ENCODE measurements at places on chromosomes 16 and 17. TPM values are rescaled to one million over a fixed set of nuclear protein-coding genes. Genes with fewer than 3 reads are reported as not detected.
A peak's percentile ranks its signal among the peaks of the same experiment; 100 is the strongest.

The GLG1 gene
- total RNA-seq: 173 TPM

The KRT20 gene
- total RNA-seq: not detected

The OMG gene
- not detected for total RNA-seq

The EFCAB13 gene
- total RNA-seq: 5.2 TPM

- DNase-seq: no peak
- no peaks in the 10 kb centered on the region for H3K36me3 ChIP-seq
- no peak overlapping the region for H3K4me3 ChIP-seq
- no peak overlapping the region for H3K27ac ChIP-seq
- H3K27me3 ChIP-seq: peaks cover 26% of the 10 kb centered on the region
Measured at GRCh38 chr17:82703036-82703745, 4.7 kb upstream of the RAB40B start.

DNA sequence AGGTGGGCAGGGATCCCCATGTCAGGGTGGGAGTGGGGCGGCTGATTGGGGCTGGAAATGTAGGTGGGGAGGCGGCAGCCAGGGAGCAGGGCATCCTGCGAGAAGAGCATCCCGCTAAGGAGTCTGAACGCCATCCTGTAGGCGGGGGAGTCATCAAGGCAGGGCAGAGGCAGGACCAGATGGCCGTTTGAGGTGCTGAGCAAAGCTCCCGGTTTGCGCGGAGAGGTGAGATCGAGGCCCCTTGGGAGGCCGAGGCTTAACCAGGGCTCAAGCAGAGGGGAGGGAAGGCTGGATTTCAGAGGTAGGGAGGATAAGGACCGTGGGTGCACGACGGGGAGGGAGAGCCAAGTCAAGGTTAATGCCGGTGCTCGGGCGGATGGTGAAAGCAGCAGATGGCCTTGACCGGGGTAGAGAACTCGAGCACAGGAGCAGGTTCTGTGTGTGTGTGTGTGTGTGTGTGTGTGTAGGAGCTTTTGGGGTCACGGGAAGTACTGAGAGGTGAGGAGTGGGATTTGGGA, 472 bp upstream of the NME2 start:
- H3K27me3 ChIP-seq: no peaks in the 10 kb centered on the region
- peak; percentile 12 for DNase-seq
- H3K4me3 ChIP-seq: peak overlapping the region; percentile 94
- peaks cover 18% of the 10 kb centered on the region for H3K36me3 ChIP-seq
- peak overlapping the region; percentile 92 for H3K27ac ChIP-seq

- no peak overlapping the region for H3K27ac ChIP-seq
- no peak for DNase-seq
- H3K4me1 ChIP-seq: peaks cover 12% of the 10 kb centered on the region
- H3K27me3 ChIP-seq: peaks cover 28% of the 10 kb centered on the region
- H3K4me3 ChIP-seq: no peak overlapping the region
Measured at GRCh38 chr16:79071424-79071823, 529.1 kb downstream of the MAF start.

- no peaks in the 10 kb centered on the region for H3K27me3 ChIP-seq
- DNase-seq: no peak
- peaks cover 14% of the 10 kb centered on the region for H3K36me3 ChIP-seq
- H3K4me3 ChIP-seq: no peak overlapping the region
- peak overlapping the region; percentile 10 for H3K27ac ChIP-seq
- no peaks in the 10 kb centered on the region for H3K4me1 ChIP-seq
Measured at GRCh38 chr17:36525888-36526287, 8.8 kb downstream of the MYO19 start.

DNA sequence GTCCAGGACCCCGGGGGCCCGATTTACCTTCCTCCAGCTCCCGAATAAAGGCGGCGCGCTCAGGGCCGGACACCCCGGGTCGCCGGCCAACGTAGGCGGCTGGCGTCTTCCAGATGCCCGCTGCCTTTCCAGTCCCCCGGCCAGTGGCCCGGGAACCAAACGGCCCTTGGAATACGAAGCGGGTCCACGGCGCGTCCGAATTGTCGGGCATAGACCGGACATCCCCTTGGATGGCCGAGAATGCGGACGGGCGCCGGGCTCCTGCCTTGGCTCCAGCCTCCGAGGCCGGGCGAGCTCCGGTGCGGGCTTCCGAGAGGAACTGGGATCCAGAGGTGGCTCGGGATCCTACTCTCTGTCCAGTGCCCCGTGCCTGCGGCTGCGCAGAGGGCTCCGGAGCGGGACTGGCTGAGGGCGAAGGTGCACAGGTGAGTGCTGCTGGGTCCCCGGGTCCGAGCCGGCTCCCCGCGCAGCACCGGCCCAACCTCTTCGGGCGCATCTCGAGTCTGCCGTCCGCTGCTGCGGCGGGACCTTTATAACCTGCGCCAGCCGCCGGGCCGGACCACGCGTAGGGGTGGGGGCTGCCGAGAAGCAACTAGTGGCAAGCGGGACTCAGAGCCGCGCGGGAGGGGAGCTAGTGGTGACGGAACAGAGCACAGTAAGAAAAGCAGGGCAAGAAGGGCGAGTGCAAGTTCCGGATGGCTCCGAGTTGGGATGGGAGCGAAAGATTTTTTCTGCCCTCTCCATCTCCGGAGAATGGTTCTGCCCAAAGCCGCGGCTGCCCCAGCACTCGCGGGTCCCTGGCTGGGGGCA, at the start of gene HAP1:
TSS of gene HAP1 (minus strand) at position 505 of the 810 bp plus-strand sequence. CDS start at position 496, 9 bp downstream.
- H3K27me3 ChIP-seq: peaks cover 63% of the 10 kb centered on the region
- peak within 1 kb of the TSS; percentile 70 for H3K4me3 ChIP-seq
- H3K27ac ChIP-seq: peak within 1 kb of the TSS; percentile 45
- H3K4me1 ChIP-seq: peaks cover 7% of the 10 kb centered on the region

DNA sequence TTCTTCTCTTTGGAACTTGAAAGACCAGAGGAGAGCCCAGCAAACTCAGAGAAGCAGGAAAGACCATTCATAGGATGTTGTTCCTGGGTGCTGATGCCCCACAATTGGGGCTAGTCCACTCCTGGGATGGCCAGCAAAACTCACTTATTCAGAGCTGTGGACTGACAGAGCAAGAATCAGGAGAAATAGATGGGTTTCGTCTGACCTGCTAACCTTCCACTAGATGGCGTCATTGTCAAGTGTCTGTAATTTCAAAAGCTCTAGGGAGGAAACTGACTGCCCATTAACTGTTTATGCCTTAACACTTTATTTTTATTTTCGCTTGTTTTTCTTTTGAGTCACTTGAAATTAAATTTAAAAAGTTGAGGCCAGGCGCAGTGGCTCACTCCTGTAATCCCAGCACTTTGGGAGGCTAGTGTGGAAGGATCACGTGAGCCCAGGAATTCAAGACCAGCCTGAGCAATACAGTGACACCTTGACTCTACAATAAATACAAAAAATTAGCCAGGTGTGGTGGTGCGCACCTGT, 28.7 kb upstream of the MILR1 start:
- no peaks in the 10 kb centered on the region for H3K36me3 ChIP-seq
- no peak overlapping the region for H3K4me3 ChIP-seq
- no peak for DNase-seq
- no peak overlapping the region for H3K27ac ChIP-seq
- no peaks in the 10 kb centered on the region for H3K4me1 ChIP-seq
